ENCODE measurements at places on chromosomes 3 and 15.
A peak's percentile ranks its signal among the peaks of the same experiment; 100 is the strongest.

DNA sequence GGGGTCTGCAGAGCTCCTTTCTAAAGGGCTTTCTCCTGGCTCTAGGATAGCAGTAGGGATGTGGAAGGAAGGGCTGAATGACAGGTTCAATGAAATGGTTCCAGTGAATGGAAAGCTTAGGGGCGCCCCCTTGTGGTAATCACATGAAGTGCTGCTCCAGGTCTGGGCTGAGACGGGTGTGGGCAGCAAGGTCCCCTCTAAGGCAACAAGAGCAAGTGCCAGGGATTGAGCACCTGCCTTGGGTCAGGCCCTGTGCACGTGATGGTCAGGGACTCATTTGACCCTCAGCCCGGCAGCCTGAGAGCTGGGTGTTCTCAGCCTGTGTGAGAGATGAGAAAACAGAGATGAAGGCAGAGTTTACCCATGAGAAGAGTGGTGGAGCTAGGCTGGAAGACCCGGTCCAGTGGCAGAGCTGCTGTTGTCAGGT, 12.1 kb upstream of the CX3CR1 start:
- peak; percentile 80 for DNase-seq

GRCh38 chr15:79406210-79406609, 25.9 kb upstream of the MINAR1 start:
- no peak for DNase-seq

DNA sequence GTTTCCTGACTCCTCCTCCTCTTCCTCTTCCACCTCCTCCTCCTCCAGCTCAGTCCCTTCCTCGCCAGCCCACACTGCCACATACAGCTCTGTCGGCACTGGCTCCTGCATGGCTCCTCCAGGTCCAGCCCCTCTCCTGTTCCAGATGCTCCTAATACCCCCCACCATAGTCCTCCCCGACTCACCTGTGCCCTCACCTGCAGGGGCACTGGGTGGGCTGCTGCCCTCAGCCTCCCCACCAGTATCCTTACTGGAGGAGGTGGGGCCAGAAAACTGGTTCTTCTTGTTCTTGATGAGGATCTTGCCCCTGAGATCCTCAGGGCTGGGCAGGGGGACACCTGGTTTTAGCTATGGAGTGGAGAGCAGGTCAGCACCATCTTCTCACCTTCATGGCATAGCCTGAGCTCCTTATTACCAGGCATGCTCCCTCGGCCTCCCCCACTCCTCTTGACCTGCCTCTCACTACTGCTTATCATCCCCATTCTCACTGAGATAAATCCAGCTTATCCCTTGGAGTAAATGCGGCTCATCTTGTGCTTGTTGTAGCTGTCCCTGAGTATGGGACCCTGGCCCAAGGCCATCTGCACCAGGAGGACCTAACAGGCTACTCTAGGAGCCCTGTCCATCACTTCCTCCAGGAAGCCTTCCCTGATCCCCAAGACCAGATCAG, 11.0 kb downstream of the PLCB2 start:
- no peak for DNase-seq

GRCh38 chr3:28252001-28252431, 10.6 kb downstream of the CMC1 start:
- no peak for DNase-seq
